ENCODE measurements at places on chromosomes 7 and 10.

- DNase-seq, result no peak
Observed at GRCh38 chr7:33814400-33814799, 90.9 kb upstream of the BMPER start.

GRCh38 chr10:119754085-119754484 lies 28.2 kb downstream of the INPP5F start:
- DNase-seq, result no peak

DNA sequence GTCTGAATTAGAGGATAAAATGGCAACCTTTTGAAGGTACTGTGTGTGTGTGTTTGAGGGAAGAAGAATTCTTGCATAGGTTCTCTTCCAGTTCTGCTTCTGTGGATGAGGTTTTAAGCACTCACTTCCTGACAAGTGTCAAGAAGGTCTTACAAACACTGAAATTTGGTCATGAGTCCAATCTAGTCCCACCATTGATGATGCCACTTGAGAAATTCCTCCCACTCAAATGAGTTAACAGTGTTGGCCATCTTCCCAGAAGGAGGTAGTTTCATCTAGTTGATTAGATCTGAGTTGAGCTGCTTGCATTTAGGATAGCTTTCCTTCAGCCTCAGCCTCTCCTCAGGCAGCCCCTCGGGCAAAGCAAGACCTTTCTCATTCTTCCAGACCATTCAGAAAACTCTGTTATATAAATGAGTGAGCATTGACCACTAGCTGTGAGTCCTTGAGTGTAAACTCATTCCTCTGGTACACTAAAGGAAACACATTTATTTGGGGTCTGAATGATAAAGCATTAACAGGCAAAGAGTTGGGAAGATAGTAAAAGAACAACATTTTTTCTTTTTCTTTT lies 189.5 kb downstream of the TRIL start:
- DNase-seq, result no peak

DNA sequence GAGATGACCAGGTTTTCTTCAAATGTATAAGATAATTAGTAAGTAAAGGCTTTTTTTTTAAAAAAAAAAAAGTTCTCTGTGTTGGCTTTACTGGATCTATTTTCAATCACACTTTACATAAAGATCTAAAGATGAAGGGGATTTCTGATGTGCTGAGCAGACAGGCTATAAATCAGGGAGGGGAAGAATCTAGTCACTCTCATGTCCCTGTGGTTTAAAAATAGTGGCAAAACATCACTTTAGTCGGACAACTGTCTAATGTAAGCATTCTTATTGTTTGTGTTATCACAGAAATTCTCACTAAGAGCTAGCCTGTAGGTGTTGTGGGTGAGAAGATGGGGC lies 132.7 kb downstream of the ICA1 start:
- DNase-seq, result no peak

- DNase-seq, result no peak
Observed at GRCh38 chr7:52616552-52616951, 418.9 kb upstream of the POM121L12 start.

DNA sequence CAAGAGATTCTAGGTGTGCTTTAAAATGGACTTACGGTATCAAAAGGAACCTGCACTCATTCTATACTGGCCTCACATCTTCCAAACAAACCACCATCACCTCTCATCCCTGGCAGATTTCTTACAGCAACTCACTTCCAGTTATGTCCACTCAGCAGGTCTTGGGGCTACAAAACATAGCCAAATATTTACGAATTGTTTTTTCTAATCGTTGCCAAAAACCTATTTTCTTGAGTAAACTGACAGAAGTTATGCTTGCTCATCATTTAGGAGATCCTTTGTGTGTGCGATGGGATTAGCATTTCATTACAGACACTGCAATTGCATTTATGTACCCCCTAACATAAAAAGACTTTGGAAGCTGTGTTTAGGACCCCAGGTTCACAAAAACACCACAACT lies 2.7 kb downstream of the KCNMA1 start:
- no peak for DNase-seq

DNA sequence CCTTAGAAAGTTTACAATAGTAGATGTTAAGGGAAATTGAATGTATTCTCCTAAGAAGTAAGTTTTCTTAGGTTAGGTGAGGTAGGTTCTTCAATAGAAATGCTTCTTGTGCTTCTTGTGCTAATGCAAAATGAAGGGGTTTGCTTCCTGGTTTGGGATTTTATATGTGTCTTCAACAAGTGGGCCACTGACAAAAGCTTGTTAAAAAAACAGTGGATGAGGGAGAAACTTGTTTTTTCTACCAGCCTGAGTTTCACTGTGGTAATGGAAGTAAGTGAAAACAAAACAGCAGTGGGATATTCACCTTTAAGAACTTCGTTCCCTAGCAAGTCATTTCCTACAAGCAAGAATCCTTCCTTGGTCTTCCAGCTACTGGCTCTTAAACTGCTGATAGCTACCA lies 107.5 kb downstream of the FOXP2 start:
- DNase-seq, result no peak

- no peak for DNase-seq
Observed at GRCh38 chr7:72278550-72278949, 133.6 kb downstream of the CALN1 start.

DNA sequence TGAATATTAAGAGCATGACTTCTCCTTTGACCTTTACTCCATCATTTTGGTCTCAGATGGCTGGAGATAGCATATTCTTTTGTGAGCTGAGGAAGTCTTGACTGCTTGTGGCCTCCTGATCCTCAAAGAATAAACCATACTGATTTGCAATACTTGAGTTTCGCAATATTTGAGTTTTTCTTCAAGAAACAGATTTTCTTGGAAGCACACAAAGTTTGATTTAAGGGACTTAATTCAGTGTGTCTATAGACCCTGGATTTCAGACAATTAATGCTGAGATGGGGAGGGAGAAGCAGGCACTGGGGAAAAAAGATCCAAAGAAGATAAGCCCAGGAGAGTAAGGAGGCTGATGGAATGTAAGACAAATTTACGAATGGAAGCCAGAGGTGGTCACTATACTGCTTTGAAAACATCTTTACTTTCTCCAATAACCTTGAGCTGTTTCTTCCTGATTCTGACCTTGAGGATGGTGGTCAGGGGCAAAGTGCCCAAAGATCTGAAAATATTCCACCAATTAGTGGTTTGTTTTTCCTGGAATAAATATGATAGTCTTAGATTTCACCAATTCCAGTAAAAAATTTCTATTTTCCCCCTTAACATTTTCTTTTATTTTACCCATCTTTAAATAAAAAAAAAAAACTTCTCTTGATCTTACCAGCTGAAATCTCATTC lies 7.5 kb downstream of the EPDR1 start:
- DNase-seq, result no peak

DNA sequence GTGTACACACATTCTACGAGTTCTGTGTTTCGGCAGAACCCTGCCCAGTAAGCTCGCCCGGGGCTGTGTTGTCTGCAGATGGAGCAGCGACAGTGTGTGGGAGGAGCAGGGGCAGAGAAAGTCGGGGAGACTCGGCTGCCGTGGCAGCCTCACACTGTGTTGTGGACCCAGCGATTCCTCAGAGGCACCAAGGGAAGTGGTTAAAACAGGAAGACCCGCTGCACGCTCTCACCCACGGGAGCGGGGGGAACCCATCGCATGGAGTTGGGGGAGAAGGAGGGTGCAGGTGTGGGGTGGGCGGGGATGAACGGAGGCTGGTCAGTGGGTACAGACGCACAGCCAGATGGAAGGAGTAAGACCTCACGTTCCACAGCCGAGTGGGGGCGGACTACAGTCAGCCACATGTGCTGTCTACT lies 250.2 kb downstream of the ELFN1 start:
- no peak for DNase-seq

DNA sequence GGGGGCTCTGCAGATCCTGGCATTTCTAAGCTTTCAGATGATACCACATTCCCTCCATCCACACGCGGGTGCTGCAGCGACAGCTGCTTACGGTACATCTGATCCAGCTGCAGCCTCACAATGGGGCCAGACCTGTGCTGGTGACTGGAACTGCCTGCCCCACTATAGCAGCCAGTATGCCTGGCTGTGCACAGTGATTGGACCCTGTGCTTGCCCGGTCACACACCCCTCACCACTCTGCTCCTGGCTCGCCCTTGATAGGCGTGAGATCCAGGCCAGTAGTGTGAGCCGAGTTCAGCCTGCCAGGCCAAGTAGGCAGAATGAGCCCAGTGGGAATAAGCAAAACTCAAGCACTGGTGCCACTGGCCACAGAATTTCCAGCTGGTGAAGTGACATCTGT lies 164.8 kb downstream of the NRBF2 start:
- no peak for DNase-seq

- DNase-seq, result no peak
Observed at GRCh38 chr10:59536167-59537014, 173.3 kb downstream of the SLC16A9 start.

DNA sequence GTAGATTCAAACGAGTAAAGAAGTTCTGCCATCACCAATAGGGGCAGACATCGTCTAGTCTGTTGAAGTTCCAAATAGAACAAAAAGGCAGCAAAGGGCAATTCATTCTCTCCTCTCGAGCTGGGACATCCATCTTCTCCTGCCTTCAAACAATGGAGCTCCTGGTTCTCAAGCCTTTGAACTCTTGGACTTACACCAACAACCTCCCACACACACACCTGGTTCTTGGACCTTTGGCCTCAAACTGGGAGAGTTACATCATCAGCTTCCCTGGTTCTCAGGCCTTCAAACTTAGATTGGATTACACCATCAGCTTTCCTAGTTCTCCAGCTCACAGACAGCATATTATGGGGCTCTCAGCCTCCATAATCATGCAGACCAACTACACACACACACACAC lies 9.8 kb upstream of the GIMAP5 start:
- DNase-seq, result no peak

DNA sequence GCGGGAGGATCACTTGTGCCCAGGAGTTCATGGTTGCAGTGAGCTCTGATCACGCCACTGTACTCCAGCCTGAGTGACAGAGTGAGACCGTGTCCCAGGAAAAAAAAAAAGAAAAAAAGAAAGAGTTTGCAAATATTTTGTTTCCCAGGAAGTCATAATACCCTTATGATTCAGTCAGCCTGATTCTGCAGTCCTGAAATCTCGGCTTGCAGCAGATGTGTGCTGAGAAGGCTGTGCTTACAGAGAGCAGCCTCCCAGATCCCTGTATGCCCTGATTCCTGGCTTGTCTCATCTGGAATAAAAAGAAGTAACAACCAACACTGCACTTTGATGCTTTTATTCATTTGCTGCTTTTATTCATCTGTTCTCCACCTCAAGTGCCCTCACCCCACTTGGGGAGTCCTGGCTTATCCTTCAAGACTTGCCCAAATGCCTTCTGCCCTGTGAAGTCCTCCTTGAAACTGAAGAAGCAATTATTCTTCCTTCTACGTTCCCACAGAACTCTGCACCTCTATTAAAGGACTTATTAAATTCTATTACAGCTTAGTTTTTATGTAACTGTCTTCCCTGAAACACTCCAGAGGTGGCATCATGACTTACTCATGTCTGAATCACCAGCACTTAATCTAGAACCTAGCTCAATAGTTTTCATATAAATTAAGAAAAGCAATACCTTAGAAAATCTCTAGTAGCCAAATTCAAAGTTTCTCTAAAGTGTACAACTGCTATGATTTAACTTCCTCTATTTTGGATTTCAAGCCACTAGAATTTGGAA lies 27.7 kb upstream of the BPGM start:
- DNase-seq, result no peak

GRCh38 chr10:92010047-92010735 lies 86.6 kb downstream of the BTAF1 start:
- DNase-seq, result no peak

- DNase-seq, result no peak
Observed at GRCh38 chr7:151088856-151089699, 2.8 kb downstream of the AGAP3 start.

DNA sequence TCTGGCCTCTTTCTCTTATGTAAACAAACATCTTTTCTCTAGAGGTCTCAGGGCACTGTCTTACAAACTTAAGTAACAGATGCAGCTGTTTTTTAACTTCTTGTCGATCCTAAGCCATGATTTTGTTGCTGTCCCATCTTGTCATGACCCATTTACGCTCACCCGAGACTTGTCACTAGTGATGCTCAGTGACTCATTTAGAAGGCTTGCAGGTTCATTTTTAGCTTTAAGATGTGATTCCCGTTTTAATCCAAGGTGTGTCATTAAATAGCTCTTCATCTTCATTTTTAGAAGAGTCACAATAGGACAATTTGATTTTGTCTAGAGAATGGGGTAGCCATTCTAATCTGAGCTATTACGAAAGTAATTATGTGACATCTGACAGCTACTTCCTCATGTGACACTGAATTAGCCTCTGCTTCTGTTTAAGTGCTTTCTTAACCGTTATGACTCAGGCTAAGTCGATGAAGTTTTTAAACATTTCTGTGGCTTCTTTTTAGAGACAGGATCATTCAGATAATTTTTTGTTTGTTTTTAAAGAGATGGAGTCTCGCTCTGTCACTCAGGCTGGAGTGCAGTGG lies 42.7 kb downstream of the SPDYE5 start:
- no peak for DNase-seq

DNA sequence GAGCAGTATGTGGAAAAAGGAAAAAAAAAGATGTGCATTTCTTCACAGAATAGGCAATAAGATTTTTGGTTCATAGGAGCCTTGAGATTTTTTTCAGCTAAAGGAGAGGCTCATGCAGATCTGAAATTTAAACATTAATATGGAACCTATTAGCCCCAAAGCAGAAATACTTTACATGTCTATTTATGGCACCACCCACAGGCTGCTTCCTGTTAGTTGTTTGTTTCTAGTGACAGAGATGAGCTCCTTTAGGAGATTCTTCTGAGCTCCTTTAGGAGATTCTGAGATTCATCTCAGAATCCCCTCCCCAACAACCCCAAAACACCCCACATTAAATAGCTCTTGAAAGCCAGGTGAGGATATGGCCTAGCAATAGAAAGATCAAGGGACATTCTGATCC lies 27.9 kb upstream of the HPS1 start:
- DNase-seq, result no peak
